Ascending aorta (tissue), 2 donors: ENCODE measurements at places on chromosomes 6 and 20. TPM values are rescaled to one million over a fixed set of nuclear protein-coding genes. Genes with fewer than 3 reads are reported as not detected.
A peak's percentile ranks its signal among the peaks of the same experiment; 100 is the strongest.

- DNase-seq = no peak
Observed at GRCh38 chr20:42294976-42295375, 676.8 kb upstream of the CHD6 start.

GRCh38 chr6:17393892-17394631 lies 667 bp downstream of the CAP2 start:
- DNase-seq = peak; percentile 72

GRCh38 chr6:12208190-12208589 lies 82.0 kb upstream of the EDN1 start:
- peak; percentile 64 for DNase-seq

- DNase-seq = no peak
Observed at GRCh38 chr6:168286116-168286515, 33.5 kb downstream of the DACT2 start.

- no peak for DNase-seq
Observed at GRCh38 chr6:41273714-41274113, 12.8 kb downstream of the TREM1 start.

GRCh38 chr6:34568341-34569201 lies 12.4 kb upstream of the SPDEF start:
- DNase-seq = no peak

GRCh38 chr20:8790442-8791074 lies 278.3 kb upstream of the PLCB4 start:
- no peak for DNase-seq

GRCh38 chr20:23049201-23050075 lies at the start of gene THBD:
Gene THBD (minus strand): TSS chr20:23049672. CDS start chr20:23049504, 168 bp downstream.
- peak; percentile 77 for DNase-seq

GRCh38 chr20:51484141-51484815 lies 58.2 kb downstream of the NFATC2 start:
- DNase-seq = no peak

- no peak for DNase-seq
Observed at GRCh38 chr6:35955521-35955920, 34.6 kb upstream of the SRPK1 start.

- no peak for DNase-seq
Observed at GRCh38 chr20:36784900-36785299, 11.3 kb upstream of the DSN1 start.

DNA sequence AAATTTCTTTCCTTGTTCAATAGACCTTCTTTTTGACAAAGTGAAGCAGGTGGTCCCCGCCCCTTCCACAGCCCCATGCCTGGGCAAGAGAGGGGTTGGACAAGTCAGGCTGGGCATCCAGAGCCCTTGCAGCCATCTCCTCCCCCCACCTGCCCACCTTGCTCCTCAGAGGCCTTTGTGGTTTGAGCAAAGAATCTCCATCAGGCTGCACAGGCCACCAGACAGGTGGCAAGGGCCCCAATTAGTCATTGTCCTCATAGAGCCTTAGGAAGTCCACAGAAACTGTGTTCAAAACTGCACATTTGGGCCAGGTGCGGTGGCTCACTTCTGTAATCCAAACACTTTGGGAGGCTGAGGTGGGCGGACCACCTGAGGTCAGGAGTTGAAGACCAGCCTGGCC lies 1.5 kb upstream of the MAPK13 start:
- no peak for DNase-seq

- DNase-seq = no peak
Observed at GRCh38 chr6:110614106-110614505, 137.7 kb upstream of the SLC22A16 start.

GRCh38 chr6:76465410-76465809 lies 392.9 kb upstream of the IMPG1 start:
- no peak for DNase-seq

- no peak for DNase-seq
Observed at GRCh38 chr6:159126590-159126989, 42.6 kb upstream of the FNDC1 start.

DNA sequence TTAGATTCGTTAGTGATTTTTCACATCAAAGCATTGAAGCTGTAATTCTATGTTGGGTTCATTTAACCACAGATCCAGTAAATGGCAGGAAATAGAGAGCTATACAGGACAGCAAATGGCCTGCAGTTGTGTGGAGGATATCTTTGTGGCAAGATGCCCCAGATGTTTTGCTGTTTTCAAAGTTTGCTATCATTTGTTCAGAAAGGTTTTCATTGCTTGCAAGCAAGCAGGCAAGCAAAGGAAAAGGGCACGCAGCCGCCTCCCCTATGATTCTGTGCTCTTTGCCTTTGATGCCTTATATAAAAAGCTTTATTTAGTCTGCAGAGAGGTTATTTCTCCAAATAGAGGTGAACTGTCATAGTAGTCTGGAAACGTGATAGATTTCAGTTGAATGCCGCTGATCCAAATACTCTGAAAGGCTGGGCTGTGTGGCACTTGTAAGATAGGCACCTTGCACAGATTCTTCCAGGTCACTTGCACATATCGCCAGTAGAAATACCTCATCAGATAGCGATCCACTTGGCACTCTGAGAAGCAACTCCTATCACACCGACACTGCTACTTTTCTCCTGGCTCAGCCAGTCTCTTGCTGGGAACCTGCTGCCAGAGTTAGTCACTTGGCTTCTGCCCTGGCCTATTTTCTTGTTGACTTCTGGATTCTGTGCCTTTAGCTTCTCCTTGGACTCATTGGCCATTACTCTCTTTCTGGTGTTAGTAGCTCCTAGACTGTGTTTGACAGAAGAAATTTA lies 66.4 kb downstream of the UTRN start:
- no peak for DNase-seq

Gene FAM83C
- total RNA-seq = not detected

Gene SLC16A10
- total RNA-seq = 7.8 TPM

Gene CFAP206
- 1.4 TPM for total RNA-seq

Gene RNF144B
- 52.3 TPM for total RNA-seq

Gene PTCRA
- not detected for total RNA-seq

Gene HRH3
- total RNA-seq = 0.21 TPM

Gene PRR3
- total RNA-seq = 25.0 TPM

Gene TMEM14A
- total RNA-seq = 11.9 TPM

Gene BTNL2
- total RNA-seq = not detected

Gene EDN1
- 27.8 TPM for total RNA-seq

Gene NOTCH4
- 198 TPM for total RNA-seq

Gene ATP9A
- total RNA-seq = 14.5 TPM

Gene TAP1
- total RNA-seq = 51.2 TPM

Gene ZDHHC14
- total RNA-seq = 14.5 TPM
